ENCODE measurements at places on chromosomes 6 and 20.

- no peak for DNase-seq
These were observed 38.0 kb upstream of the IPCEF1 start for GRCh38 chr6:154394571-154394970.

- peak; percentile 86 for DNase-seq
These were observed 94.2 kb downstream of the FAM50B start for GRCh38 chr6:3943331-3943765.

- peak; percentile 30 for DNase-seq
These were observed 66.4 kb downstream of the UTRN start for GRCh38 chr6:144351379-144352127.

DNA sequence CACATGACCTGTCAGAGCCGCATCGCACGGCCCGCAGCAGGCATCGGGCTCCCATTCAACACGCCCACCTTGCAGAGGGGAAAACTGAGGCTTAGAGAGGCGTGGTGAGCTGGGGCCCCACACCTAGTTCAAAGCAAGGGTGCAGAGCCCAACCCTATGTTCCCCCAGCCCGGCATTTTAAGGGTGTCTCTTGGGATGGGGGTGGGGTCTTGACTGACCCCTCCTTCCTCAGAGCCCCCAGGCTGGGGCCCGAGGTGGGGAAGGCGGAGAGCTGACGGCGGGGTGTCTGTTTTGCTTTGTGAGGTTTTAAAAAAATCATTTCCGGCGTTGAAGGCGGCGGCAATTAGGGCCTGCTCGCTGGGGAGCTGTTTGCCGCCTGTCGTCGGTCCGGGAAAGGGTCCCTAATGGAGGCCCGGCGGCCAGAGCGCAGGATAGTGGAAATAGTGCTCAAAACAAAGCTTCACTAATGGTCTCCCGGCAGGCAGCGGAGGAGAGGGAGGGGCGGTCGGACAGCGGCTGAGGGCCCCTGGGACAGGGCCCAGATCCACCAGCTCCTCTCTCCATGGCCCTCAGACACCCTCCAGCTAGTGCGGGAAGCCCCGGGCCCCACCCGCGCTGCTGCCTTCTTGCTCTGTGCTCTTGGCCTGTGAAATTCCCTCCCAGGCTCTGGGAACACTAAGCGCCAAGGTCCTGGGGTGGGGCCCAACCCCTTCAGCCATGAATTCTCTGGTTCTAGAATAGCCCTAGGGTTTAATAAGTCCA lies 11.9 kb downstream of the VSTM2L start:
- DNase-seq: peak; percentile 23

DNA sequence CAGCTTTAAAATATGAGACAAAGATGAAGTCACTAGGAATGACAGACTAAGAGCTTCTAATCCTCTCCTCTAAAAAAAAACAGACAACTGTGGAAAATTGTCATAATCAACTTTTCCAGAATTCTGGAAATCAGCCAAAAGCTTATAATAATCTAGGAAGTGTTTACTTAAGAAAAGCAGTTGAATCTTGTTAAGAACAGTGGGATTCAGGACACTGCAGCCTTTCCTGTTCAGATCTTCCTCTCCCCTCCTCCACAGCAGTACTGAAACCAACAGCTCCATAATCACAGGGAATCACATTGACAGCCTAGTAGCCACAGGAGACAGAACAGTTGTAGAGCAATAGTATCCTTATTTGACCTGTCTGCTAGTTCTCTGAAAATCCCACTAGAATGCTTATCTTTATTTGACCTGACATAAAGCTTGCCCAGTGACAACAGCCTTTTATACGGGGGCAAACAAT lies 41.6 kb downstream of the IBTK start:
- peak; percentile 73 for DNase-seq

DNA sequence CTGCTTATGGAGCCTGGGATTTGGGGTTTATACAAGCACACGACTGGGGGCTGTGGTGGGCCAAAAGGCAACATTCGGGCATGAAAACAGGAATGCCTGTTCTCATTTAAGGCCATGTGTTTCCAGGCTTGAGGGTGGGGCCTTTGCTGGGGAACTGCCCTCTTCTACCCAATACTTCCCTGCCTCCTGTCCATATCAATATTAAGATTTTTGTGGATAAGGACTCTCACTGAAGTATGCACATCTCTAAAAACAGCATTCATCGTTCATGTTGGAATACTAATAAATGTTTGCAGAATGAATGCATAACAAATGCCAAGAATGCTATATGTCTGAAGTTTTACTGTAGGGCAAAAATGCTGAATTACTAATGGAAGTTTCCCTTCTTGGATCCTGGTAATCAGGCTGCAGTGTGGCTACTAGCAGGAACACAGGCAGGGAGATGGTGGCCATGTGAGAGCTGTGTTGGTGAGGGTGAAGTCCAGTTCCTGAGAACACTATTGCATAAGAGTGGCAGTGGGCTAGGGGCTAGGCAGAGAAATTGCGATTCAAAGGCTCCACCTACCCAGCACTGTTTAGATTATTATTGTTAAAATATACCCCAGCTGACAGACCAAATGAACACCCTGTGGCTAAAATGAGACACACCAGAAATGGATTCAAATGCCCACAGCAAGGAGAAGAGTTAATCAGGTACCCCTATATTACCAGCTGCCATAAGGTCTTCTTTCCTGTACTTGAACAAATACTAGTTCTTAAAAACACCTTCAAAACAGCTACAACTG lies 644.3 kb downstream of the EPM2A start:
- DNase-seq: no peak

DNA sequence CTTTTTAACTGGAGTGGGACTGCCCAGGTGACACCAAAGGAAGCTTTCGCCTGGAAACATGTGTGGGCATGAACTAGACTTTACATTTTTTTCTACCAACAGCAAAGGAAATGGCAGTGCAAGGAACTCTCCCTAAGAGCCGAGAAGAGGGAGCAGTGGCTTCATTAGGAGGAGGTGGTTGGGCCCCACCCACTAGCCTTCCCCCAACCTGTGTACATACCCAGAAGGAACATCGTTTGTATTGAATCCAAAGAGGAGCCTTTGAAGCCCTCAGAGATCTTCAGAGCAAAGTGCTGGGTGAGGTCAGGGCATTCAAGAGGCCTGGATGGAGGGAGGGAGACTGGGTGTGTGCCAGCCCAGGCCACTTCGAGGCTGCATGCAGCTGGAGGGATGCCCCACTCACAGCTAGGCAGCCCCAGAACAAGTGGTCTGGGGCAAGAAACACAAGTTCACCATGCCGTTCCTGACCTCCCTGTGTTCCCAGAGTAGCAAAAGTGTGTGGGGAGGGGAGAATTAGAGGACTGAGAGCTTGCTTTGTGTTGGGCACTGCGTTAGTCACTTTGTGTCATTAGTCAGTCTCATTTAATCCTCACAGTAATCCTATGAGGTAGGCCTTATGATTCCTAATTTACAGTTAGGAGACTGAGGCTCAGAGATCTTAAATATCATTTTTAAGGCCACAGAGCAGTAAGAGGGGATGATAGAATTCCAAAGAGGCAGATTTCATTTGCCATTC lies 191.6 kb upstream of the SUPT3H start:
- DNase-seq: no peak

- no peak for DNase-seq
These were observed 104.2 kb downstream of the HIVEP1 start for GRCh38 chr6:12116264-12116800.

DNA sequence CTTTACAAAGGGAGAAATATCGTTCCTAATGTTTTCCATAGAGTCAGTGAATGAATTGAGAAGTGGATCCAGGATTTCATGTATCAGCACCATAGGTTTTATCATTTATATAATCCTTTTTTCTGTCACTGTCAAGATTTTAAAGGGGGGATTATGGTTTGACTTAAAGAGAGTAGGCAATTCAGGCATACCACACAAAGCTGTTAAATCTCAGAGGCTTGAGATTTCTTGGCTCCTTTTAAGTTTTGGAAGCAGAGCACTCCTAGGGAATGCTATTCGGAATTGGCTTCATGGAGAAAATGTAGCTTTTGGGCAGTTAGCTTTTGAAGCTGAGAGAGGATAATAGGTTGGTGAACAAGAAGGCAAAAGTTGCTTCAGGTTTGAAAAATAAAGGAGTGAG lies 274.7 kb downstream of the SOX4 start:
- no peak for DNase-seq

GRCh38 chr6:106056746-106057390 lies 29.3 kb upstream of the PRDM1 start:
- DNase-seq: no peak

- DNase-seq: peak; percentile 31
These were observed 175.5 kb downstream of the ATXN1 start for GRCh38 chr6:16585805-16586204.

DNA sequence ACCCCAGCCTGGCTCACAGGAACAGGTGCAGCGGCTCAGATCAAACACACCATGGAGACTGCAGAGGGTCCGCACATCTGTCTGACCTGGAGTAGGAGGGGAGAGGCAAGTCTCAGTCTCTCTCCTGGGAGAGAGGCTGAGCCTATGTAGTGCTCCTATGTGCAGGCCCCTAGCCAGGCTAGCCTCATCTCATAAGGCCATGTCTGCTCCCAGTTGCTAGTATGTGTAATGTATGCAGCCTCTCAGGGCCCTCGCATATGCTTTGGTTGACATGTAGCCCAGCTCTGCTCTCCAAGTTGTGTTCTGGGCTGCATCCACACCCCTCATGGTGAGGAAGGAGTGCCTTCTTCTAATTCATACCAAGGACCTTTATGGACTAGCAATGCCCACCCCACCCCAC lies 11.8 kb downstream of the TNXB start:
- DNase-seq: no peak

- DNase-seq: peak; percentile 62
These were observed 21.3 kb downstream of the FOXO3 start for GRCh38 chr6:108581932-108582475.

- no peak for DNase-seq
These were observed 212.6 kb downstream of the PLCB1 start for GRCh38 chr20:8344631-8345030.

DNA sequence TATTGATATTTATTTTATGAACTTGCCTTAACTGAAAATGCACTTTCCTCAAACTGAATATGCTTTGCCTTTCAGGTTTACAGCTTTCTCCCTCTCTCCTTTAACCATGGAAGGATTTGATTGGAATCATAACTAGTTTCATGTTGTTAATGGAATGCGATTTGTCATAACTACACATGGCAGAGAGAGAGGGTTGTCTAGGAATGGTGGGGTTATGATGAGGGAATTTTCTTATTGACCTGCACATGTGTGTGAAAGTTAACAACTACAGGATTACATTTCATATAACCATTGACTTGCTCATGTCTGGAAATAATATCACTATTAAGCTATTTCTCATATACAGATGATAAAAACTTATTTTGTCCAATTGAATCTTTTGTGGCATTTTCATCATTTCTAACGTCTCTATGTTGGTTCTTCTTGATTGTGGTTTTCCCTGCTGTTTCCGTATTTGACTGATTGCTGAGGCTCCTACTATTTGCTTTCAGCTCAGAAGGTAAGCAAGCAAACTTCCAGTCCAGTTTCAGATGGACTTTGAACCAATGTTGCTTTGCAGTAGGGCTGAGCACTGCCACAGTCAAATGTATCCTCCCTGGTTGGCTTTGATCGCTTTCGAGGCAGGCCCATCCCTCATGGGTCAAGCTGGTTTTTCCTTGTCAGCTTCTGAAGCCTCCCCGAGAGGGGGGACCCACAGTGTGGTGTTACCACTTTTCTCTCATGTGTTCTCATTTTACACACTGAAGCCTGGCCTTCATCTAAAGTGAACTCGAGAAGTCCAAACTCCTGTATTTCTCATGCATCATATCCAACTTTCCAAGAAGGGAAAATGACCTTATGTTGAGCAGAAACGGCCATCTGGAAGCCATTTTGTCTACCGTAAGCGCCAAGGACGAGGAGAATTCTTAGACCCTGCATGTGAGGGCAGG lies 7.6 kb upstream of the CCN2 start:
- peak; percentile 45 for DNase-seq

DNA sequence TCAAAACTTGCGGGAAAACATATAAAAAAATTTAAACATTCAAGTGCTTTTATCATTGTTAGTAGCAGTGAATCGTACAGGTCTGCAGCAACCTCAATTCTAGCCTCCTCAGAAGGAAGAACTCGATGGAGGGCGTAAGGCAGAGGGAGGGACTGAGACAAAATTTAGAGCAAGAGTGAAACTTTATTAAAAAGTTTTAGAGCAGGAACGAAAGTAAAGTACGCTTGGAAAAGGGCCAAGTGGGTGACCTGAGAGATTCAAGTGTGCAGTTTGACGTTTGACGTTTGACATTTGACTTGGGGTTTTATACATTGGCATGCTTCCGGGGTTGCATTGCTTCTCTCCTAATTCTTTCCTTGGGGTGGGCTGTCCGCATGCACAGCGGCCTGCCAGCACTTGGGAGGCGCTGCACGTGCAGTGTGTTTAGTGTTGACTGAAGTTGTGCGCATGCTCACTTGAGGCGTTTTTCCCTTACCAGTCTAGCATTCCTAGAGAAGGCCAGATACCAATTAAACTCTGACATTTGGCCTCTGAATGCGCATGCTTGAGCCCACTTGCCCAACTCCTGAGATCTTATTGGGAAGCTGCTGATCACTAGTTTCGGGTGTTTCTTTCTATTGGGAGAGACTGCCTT lies 82.6 kb downstream of the TBX18 start:
- no peak for DNase-seq

- DNase-seq: peak; percentile 25
These were observed 48.0 kb upstream of the STXBP5 start for GRCh38 chr6:147156218-147156617.

- peak; percentile 7 for DNase-seq
These were observed at the start of gene BPIFB4 for GRCh38 chr20:33079259-33079658. BPIFB4 (plus strand) TSS chr20:33079643; CDS start chr20:33081527, 1,884 bp downstream.

GRCh38 chr20:9035126-9035525 lies 33.8 kb upstream of the PLCB4 start:
- peak; percentile 92 for DNase-seq

DNA sequence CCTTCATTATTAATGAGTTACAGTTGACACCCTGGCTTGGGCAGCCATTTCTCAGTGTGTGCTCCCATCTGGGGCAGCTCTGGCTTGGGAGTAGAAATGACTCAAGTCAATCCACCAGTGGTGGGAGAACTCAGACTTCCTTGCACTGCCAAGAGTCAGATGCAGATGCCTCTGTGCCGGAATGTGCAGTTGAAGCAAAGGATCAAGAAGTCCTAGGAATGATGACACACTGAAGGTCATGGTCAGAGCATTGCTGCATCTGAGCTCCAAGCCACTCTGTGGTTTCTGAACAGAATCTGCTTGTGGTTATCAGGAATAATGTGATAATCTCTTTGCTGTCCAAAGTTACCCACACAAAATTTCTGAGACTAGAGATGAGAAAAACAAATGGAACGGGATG lies 19.5 kb upstream of the PAX1 start:
- no peak for DNase-seq

GRCh38 chr20:10443936-10444335 lies 8.8 kb downstream of the SLX4IP start:
- no peak for DNase-seq

- DNase-seq: no peak
These were observed 24.1 kb downstream of the HECA start for GRCh38 chr6:139159016-139159415.

DNA sequence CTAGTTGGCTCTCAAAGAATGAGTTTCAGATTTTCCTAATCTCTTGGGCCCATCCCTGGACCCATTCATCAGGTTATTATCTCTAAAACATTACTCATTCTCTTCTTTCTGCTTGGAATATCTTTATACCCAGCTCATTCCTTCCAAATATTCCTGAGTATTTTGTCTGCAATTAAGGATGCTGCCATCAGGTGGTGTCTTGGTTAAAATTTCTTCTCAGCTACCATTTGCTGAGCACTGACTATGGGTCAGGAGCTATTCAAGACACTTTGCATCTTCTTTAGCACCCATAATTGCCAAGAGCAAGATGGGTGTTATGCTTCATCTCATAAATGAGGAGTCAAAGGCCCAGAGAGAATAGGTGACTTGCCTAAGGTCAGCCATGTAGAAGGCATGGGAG lies 8.4 kb downstream of the SUN5 start:
- no peak for DNase-seq

- DNase-seq: peak; percentile 80
These were observed 257.6 kb downstream of the LAMA2 start for GRCh38 chr6:129140526-129140925.

- DNase-seq: no peak
These were observed 161.1 kb downstream of the ERMARD start for GRCh38 chr6:169912266-169913095.

All from choroid plexus epithelial cell (primary cell).